ENCODE measurements at places on chromosomes 4 and X. TPM values are rescaled to one million over a fixed set of nuclear protein-coding genes. Genes with fewer than 3 reads are reported as not detected.

Gene GPR82
- not detected for total RNA-seq

Gene CXorf38
- total RNA-seq, result 12.4 TPM

Gene CAPN6
- total RNA-seq, result not detected

Gene ZNF182
- total RNA-seq, result 2.2 TPM

Gene LIMCH1
- 39.6 TPM for total RNA-seq

All from glomerular endothelial cell (primary cell).